ENCODE measurements at places on chromosomes 6 and 20.

GRCh38 chr20:2900845-2901592, 27.7 kb downstream of the PTPRA start:
- DNase-seq: no peak

GRCh38 chr6:166494757-166495486, 91.6 kb downstream of the RAMACL start:
- no peak for DNase-seq

DNA sequence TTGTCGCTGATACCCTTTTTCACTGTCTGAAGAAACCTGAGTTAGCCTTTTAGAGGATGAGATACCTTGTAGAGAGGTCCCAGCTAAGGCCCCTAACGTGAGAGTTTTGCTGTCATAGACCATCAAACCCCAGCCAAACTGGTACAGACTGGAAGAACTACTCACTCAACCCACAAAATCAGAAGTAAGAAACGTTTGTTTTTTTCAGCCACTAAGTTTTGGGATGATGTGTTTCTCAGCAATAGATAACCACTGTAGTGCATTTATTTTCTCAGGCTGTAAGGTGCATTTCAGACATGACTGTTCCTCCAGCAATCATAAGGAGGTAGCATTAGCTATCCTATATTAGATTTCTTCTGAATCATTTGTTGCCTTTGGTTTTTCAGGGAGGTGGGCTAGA, 407.3 kb upstream of the FLRT3 start:
- no peak for DNase-seq

GRCh38 chr6:98343004-98343403, 491.4 kb upstream of the POU3F2 start:
- DNase-seq: no peak

DNA sequence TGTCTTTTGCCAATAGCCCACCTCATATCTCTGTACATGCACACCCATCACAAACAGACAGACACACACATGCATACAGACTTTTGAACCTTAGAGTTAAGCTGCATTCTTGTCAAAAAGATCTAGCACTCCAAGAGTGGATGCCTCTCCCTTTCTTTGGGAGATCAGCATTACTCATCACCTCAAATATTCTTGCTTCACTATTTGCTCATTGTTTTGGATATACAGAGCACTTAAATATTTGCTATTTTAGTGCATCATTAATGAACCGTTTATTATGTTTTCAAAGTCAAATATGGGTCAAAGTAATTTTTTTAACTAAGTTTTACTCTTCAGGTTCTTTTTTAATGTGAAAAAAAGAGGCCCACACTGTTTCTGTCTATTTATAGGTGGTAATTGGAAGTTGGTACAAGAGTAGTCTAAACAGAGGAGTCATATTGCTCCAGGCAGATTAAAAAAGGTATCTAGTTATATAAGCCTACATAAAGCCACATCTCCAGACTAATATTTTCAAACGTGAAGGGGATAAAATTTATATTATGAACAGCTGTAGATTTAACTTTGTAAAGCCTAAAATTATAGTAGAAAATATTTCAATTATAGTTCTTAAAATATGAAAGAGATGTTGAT, 102.6 kb downstream of the FLRT3 start:
- DNase-seq: peak; percentile 71
